ENCODE measurements at places on chromosomes 16 and 17. TPM values are rescaled to one million over a fixed set of nuclear protein-coding genes. Genes with fewer than 3 reads are reported as not detected.

DNA sequence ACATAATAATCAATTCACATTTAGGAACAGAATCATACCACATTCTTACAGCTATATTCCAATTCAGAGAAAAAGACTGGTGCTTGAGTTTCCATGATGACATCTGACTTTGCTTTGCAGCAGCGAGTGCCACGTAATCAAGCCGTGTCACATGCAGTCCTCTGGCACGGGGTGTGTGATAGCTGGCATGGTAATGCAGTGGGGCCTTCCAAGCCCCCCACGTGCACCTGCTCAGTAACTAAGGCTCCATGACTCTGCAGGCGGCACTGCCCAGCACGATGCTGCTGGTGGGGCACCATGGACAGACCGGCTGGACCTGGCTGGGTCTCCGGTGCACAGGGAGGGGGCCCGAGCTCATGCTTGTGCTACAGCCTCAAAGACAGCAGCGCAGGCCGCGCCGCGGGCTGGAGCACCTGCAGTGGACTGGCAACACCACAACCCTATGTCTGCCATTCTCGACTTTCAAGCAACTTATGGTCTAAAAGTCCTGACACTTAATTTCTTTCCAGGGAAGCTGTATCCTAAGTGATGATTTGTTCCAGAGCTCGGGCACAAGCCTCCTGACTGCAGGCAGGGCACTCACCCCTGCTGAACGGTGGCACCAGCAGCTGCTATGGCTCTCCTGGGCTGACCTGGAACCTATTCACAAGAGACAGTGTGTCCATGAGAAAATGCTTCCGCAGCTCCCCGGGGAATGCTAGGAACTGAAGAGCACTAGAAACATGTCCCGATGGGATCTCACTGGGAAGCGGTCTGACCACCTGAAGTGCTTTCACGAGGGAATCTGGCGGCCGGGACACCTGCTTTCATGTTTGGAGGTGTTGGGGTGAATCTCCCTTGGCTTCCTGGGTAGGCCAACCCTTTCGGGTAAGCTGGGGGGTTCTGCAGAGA lies 99.5 kb upstream of the DNAH17 start:
- no peak for DNase-seq

- DNase-seq: peak; percentile 37
Measured at GRCh38 chr17:80720610-80721577, 176.3 kb downstream of the RPTOR start.

- DNase-seq: peak; percentile 85
Measured at GRCh38 chr17:42112552-42113176, at the start of gene DHX58. Gene DHX58, minus strand, starts transcription at chr17:42112714. Its CDS starts 822 bp downstream, at chr17:42111892.

- DNase-seq: no peak
Measured at GRCh38 chr16:57876210-57876609, 73.9 kb upstream of the KIFC3 start.

- no peak for DNase-seq
Measured at GRCh38 chr17:78498848-78499247, 78.3 kb downstream of the DNAH17 start.

DNA sequence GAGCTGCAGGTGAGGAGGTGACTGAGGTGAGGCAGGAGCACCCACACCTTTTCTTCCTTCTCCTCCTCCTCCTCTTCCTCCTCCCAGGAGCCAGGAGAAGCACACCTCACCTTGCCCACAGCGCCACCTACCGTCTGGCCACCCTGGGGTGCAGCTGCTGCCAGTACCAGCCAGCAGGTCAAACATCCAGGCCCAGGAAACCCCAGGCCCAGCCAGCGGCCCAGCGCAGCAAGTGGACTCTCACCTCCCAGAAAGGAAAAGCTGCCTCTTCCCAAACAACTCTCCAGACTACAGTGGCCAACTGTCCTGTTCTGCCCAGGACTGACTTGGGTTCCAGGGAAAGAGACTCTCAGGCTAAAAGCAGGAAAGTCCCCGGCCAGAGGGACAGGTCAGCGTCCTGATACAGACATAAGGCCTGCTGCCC lies 22.7 kb downstream of the PEMT start:
- peak; percentile 80 for DNase-seq

DNA sequence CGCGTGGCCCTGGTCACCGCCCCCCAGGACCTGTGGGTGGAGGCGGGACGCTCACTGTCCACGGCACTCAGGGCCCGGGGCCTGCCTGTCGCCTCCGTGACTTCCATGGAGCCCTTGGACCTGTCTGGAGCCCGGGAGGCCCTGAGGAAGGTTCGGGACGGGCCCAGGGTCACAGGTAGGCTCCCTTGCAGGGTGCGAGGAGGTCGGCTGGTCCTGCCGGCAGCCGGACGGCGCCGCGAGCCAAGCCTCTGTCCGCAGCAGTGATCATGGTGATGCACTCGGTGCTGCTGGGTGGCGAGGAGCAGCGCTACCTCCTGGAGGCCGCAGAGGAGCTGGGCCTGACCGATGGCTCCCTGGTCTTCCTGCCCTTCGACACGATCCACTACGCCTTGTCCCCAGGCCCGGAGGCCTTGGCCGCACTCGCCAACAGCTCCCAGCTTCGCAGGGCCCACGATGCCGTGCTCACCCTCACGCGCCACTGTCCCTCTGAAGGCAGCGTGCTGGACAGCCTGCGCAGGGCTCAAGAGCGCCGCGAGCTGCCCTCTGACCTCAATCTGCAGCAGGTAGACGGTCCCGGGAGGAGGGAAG lies 1.3 kb downstream of the GUCY2D start:
- DNase-seq: no peak

- DNase-seq: peak; percentile 42
Measured at GRCh38 chr17:57853695-57854094, 3.9 kb upstream of the MRPS23 start.

DNA sequence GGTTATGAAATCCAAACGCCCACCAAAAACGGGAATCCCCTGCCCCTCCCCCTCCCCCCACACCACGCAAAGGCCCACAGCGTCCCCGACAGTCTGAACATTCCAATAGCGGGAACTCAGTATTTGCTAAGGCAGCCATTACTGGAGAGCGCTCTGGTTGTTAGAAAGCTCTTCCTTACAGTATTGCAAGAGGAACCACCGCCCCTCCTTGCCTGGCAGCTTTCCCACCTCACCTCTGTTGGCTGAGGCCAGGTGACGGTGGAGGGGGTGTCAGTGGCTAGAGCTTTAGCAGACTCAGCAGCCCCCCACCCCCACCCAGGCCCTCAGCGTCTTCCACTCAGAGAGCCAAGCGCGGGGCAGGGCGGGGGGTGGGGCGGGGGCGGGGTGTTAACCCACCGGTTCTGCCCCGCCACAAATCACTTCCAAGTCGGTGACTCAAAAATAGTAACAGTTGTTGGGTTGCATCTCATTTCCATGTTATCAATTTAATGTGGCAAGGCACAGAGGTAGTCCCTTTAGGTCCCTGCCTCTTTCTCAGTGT lies 2.2 kb upstream of the PLEKHH3 start:
- DNase-seq: peak; percentile 76

GRCh38 chr17:73797594-73798110 lies 153.4 kb upstream of the SDK2 start:
- DNase-seq: no peak

- peak; percentile 10 for DNase-seq
Measured at GRCh38 chr16:5979905-5980550, 882.4 kb upstream of the EEF2KMT start.

- no peak for DNase-seq
Measured at GRCh38 chr16:57677622-57678369, 9.7 kb downstream of the ADGRG3 start.

GRCh38 chr17:40433551-40434415 lies 9.5 kb upstream of the IGFBP4 start:
- no peak for DNase-seq

DNA sequence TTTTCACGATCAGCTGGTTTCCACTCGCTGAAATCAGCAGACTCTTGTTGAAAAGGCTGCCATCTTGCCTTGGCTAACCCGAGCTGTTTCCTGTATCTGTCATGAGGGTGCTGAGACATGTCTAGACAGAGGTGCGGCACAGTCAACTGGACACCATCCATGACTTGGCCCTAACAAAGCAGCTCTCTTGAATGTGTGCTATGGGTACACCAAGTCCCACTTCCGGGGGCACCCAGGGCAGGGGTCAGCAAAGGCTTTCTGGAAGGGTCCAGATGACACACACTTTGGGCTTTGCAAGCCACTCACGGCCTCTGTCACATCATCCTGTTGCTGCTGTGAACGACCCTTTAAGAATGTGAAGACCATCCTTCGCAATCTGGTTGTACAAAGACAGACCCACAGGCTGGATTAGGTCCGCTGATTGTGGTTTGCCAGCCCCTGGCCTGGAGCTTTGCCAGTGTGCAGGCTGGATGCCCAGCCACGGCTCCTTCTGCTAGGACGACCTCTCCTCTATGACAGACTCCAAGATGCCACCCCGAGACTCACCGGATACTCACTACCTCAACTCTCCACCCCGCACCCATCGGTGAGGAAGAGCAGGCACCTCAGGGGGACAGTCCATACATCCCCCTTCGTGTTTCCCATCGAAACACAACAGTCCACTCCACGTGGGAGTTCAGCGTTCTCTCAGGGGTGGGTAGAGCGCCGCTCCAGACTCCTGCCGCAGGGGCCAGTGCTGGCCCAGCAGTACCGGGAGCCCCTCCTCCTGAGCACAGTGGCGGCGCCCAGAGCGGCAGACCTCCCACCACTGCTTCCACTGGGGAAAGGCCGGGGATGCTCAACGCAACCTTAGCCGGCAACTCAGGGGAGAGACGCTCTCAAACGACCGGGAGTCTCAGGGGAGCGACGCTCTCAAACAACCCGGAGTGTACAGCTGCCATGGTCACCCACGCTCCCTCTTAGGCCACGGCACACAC lies 123.5 kb downstream of the ANKRD11 start:
- no peak for DNase-seq

DNA sequence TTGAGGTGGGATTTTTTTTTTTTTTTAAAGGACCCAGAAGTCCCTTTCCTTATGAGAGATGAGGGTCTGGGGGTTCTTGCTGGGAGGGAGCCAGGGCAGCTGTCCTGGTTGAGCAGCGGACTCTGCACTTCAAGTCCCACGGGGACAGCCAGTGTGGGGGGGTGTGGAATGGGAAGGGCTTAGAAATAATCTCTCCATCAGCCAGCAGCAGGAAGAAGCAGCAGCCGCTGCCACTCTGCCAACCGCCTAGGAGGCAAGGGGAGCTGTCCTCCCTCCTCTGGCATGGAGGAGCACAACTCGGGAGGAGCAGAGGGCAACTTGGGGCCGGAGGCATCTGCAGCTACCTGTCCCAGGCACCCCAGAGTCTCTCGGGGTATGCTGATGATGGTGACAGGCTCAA lies at the start of gene KCNG4:
Gene KCNG4 (minus strand): TSS at position 104 of the 400 bp plus-strand sequence. CDS start 2,527 bp downstream, outside the sequence.
- no peak for DNase-seq

- no peak for DNase-seq
Measured at GRCh38 chr17:33040461-33040860, 48.8 kb downstream of the SPACA3 start.

GRCh38 chr17:7217113-7217987 lies 2.3 kb downstream of the DLG4 start:
- peak; percentile 63 for DNase-seq

- DNase-seq: no peak
Measured at GRCh38 chr16:81539009-81539758, 94.6 kb downstream of the CMIP start.

- no peak for DNase-seq
Measured at GRCh38 chr17:80527016-80527645, 17.5 kb upstream of the RPTOR start.

- DNase-seq: peak; percentile 19
Measured at GRCh38 chr16:11994143-11995119, 17.9 kb downstream of the SNX29 start.

GRCh38 chr17:19728084-19728495 lies 11.7 kb upstream of the SLC47A2 start:
- peak; percentile 80 for DNase-seq

- DNase-seq: peak; percentile 20
Measured at GRCh38 chr17:76414334-76415295, 30.2 kb downstream of the SPHK1 start.

DNA sequence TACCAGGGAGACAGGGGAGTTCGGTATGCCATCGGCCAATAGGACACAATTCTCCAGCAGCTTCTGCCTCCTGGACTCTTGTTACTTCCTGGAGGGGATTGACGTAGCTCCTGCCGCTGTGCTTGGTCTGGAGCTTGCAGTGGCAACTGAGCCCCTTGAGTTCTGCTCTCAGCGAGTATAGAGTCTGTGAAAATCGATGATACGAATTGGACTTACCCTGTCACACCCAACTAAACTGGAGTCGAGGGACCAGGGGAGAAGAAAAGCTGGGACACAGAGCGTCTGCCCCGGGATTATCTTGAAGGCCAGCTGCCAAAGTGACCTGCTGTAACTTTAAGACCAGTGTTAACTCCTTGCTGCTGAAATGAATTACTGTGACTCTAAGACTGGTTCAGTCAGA lies 22.2 kb downstream of the SEC14L1 start:
- peak; percentile 35 for DNase-seq

- no peak for DNase-seq
Measured at GRCh38 chr17:81135505-81136278, 29.6 kb upstream of the PVALEF start.

DNA sequence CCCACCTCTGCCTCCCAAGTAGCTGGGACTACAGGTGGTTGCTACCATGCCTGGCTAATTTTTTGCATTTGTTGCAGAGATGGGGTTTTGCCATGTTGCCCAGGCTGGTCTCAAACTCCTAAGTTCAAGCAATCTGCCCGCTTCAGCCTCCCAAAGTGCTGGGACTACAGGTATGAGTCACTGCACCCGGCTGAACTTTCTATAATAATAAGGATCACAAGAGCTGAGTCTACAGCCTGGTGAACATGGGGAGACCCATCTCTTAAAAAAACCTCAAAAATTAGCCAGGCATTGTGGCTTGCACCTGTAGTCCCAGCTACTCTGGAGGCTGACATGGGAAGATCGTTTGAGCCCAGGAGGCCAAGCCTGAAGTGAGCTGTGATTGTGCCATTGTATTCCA lies 53.5 kb downstream of the WDR59 start:
- DNase-seq: no peak

GRCh38 chr17:35666967-35667532 lies 64.4 kb upstream of the RASL10B start:
- no peak for DNase-seq

- peak; percentile 56 for DNase-seq
Measured at GRCh38 chr16:4693956-4694641, 737 bp downstream of the NUDT16L1 start.

Gene LRRC37A3
- 4.2 TPM for total RNA-seq

Gene OR1D5
- total RNA-seq: not detected

Gene GALR2
- total RNA-seq: 3.2 TPM

Gene SEPTIN12
- total RNA-seq: not detected

Gene GPR179
- 0.16 TPM for total RNA-seq

Gene KLHL10
- total RNA-seq: not detected

Gene CCL4L2
- 4.0 TPM for total RNA-seq

Gene C16orf54
- 8.2 TPM for total RNA-seq

Gene TP53TG3B
- total RNA-seq: not detected

Gene ADCY7
- total RNA-seq: 15.7 TPM

Gene SOX8
- total RNA-seq: 0.41 TPM

Gene TBC1D26
- total RNA-seq: 0.16 TPM

Gene CCL22
- not detected for total RNA-seq

Gene PIK3R6
- total RNA-seq: not detected

Gene HSPB9
- total RNA-seq: not detected

Gene DLX3
- not detected for total RNA-seq

Gene CORO6
- total RNA-seq: 13.7 TPM
